Fibroblast of upper back skin (primary cell): ENCODE measurements at places on chromosomes 2 and 18.

GRCh38 chr2:225274751-225275150 lies 124.8 kb upstream of the NYAP2 start:
- peak; percentile 71 for DNase-seq

- peak; percentile 41 for DNase-seq
These were observed 128.1 kb upstream of the SERTAD2 start for GRCh38 chr2:64781711-64782390.

- DNase-seq, result no peak
These were observed 147.8 kb downstream of the ARHGAP28 start for GRCh38 chr18:6877288-6877687.

- no peak for DNase-seq
These were observed 35.6 kb upstream of the NDUFV2 start for GRCh38 chr18:9066817-9067306.

GRCh38 chr2:236665572-236666118 lies 96.0 kb downstream of the ACKR3 start:
- DNase-seq, result no peak

- DNase-seq, result no peak
These were observed 7.8 kb downstream of the SOX11 start for GRCh38 chr2:5699963-5700362.

GRCh38 chr2:3754795-3755194 lies 51.4 kb downstream of the DCDC2C start:
- DNase-seq, result no peak

DNA sequence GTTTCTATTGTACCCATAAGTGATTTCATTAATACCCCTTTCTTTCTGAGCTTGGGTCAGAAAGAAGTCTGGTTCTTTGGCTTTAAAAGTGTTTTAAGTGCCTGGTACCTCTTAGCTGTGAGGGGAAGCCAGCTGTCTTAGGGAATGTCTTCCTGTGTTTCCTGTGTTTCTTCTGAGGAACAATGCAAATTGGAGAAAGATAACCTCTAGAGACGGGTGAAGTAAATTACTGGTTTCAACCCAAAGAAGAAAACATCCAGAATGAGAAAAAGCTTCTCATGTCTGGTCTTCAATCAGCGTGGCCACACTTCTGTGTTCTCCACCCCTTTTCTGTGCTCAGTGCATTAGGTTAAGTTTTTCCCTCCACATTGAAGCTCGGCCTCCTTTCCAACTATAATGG lies 10.2 kb upstream of the CHN1 start:
- no peak for DNase-seq

DNA sequence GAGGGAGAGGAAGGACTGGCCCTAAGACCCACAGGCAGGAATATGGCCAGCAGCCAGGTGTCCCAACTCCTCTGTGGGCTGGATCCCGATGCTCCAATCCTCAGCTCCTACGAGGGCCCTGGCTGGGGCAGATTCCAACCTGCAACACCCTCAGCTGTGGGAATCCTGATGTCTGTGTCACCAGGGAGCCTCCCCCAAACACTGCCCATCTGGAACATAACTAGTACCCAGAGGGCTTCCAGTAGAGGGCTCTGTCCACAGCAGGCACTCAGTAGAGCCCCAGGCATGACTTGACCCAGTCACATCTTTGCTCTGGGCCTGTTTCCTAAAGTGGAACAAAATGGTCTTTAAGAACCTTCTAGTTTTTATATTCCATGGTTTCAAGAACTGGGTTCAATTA lies 20.6 kb upstream of the LOXHD1 start:
- DNase-seq, result peak; percentile 2

- peak; percentile 17 for DNase-seq
These were observed 6.6 kb upstream of the CCDC195 start for GRCh38 chr2:224722770-224723169.

DNA sequence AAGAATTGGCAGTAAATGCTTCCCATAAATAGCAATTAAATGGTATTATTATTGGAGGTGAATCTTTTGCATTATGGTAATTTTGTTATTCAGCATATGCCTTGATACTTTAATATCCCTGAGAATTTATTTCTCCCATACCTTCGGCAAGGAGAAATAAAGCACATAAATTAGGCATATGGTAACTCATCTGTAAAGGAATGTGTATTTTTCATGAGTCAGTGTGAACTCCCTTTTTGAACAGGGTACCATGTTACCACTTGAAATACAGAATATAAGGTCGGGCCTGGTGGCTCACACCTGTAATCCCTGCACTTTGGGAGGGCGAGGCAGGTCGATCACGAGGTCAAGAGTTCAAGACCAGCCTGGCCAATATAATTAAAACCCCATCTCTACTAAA lies 18.4 kb downstream of the METTL21A start:
- DNase-seq, result no peak

DNA sequence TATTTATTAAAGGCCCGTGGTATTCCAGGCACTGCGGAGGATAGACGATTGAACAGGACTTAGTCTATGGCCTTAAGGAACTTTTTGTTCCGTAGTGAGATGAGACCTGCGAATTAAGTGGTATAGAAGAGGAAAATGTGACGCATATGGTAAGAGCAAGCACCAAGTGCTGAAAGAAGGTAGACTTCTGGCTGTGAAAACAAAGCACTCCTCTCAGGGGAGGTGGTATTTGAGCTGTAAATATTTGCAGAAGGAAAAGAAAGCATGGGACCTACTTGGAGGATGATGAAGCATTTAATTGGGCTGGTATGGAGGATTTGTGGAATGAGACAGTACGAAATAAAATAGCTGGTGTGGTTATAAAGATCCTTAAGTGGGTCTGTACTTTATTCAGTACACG lies 62.5 kb downstream of the GPR39 start:
- DNase-seq, result peak; percentile 33

DNA sequence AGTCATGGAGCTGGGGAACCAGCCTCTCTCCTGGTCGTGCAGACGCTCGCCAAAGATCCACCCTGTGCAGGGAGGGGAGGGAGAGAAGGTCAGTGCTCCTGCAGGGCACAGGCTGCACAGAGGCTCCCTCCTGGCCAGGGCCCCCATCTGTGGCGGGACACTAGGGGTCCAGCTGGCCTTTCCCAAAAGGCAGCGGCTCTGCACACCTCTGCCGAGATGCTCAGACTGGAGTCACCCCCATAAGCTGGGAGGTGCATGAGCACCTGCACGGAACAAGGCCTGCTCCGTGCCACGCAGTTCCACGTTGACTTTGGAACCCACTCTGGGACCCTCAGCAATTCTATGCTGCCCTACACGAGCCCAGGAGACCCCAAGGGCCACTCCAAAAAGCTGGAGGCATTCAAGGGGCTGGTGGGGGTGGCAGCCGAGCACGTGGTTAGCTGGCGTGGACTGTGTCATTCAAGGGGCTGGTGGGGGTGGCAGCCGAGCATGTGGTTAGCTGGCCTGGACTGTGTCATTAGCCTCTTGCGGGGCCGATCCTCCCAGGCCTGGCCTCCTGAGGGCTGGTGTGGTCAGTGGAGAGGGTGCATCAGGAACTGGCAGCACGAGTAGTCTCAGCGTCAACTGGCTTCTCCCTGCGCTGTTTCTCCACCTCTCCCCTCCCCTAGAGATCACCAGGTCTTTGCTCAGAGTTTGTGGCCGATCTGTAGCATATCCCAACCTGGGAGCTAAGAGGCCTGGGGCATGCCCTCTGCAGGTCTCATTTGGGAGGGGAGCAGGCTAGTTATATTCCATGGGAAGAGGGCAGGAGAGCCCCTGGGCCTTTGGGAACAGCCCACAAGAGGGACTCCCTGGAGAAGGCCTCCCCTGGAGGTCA lies 9.8 kb downstream of the SNORC start:
- DNase-seq, result no peak

DNA sequence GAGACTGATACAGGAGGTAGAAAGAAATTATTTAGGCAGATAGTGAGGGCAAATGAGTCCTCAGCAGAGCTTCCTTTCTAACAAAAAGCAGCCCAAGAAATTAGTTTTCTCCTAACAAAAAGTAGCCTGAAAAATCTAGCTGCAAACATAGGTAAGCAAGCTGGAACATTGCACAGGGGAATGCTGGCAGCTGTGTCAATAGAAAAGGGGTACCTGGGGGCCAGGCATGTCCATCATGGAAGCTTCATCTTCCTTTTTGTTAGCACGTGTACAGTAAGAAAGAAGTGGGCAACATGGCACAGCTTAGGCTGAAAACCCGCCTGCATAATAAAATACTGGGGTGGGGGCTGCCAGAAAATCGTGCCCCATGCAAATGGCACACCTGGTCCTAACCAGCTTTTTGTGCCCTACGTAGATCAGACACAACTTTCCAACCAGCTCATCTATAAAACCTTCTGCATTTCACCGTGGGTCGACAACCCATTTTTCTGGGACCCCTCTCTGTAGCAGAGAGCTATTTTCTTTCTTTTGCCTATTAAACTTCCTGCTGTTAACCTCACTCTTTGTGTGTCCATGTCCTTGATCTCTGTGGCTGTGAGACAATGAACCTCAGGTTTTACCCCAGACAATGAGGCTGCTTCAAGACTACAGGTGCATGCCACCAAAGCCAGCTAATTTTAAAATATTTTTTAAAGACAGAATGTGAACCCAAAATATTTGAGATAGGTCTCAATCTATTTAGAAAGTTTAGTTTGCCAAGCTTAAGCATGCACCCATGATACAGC lies 6.6 kb upstream of the MTHFD2 start:
- no peak for DNase-seq

DNA sequence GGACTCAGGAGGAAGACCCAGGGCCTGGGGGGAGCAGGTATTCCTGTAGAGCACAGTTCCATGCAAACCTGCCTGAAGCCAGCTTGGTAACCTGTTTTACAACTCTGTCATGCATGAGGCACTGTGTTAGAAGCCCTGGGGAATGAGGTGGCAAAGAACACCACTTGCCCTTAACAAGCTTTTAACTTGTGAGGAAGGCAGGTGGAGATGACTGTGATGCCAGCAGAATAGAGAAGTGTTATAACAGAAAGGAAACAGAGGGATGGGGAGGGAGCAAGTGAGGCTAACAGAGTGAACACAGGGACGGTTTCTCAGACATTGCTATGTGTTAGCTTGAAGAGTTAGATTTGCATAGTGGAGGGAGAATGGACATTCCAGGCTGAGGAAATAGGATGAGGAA lies 11.5 kb upstream of the IL1A start:
- no peak for DNase-seq
